ENCODE measurements at places on chromosomes 11 and 22.

- no peak for DNase-seq
These were observed 51.9 kb downstream of the SPECC1L start for GRCh38 chr22:24322522-24322921.

DNA sequence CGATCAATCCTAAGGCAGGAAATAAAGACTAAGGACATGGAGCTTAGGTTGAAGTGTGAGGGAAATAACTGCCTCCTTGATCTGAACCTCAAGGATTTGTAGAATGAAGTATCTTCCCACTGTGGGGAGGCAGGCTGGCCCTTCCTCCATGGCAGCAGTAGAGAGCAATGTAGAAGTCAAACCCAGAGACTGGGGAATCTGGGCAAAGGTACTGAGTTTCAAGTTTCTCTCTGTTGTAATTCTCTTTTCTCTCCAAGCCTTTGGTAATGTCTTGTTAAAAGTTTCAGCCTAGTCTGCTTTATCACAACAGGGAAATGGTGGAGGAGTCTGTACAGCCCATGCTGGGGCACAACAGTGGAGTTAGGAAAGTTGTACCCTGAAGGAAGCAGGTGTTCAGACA lies 49.5 kb downstream of the ADM start:
- DNase-seq, result no peak

DNA sequence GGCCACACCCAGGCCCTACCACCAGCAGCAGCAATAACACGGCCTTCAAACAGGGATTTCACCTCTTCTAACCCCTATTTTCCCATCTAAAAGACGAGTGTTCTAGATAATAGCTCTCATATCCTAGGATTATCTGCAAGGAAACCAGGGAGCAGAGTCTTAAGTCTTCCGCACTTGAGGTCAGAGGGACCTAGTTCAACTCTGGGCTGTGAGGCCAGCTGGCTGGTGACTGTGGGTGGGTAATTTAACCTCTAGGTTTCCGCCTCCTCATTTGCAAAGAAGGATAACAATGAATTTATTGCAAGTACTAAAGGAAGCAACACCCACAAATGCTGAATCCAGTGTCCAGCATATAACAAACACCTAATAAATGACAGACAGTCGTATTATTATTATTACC lies 70.1 kb downstream of the LARGE1 start:
- DNase-seq, result no peak

DNA sequence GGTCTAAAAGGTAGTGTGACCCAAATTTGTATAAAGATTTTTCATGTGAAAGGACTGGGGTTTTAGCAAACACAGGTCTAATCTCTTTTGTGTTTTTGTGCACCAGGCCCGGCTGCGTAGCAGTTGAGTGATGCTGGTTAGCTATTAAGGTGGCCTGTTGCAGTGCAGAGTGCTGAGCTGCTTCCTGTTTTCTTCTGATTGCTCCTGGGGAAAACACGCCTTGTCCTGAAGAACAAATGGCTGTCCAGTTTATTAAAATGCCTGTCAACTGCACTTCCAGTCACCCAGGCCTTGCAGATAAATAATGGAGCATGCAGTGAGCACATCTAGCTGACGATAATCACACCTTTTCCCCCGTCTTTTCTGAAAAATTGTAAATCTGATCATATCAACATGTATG lies 1.8 kb downstream of the SRSF8 start:
- peak; percentile 65 for DNase-seq

DNA sequence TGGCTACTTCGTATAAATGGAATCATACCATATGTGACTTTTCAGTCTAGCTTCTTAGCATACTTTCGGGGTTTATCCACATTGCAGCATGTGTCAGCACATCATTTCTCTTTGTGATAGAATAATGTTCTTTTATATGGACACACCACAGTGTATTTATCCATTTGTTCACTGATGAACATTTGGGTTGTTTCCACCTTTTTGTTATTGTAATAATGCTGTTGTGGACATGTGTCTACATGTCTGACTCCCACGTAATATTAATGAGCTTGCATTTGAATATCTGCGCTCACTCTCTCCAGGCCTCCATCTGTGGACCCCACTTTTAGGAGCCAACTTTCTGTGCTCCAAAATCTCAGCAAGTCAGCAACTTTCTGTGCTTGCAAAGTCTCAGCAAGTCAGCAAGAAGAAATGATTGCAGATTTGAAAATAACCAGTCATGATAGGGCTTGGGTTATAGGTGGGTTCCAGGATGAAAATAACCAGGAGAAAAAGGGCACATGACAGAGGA lies 53.9 kb upstream of the GALNT18 start:
- DNase-seq, result no peak

DNA sequence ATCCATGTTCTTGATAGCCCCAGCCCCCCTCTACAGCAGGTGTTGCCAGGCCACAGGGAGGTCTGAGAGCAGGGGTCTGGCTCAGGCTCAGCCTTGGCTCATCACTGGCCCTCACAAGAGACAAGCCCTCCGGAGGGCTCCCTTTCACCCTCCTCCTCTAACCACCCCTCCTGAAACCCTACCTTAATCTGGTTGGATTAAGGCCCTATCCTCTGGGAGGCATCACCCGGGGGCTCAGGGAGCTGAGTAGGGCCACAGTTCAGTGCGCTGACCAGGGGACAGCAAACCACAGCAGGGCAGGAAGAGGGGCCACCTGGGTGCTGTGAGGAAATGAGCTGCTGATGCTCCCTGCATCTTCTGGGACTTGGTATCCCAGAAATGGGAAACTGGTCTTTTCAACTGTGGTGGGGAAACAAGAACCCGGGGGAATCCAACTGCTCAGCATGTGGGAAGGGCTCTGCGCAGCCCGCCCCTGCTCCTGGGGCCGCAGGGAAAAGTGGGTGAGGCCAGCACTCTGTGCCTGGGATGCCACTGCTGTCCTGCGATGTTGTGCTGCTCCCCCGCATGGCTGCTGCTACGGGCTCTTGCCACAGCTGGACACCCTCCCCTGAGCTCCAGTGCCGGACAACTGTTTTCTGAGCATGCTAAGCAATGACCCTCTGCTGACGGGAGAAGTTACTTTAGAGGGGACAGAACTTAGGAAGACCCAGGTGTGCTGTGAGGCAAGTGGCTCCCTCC lies 17.5 kb downstream of the ADORA2A start:
- no peak for DNase-seq

DNA sequence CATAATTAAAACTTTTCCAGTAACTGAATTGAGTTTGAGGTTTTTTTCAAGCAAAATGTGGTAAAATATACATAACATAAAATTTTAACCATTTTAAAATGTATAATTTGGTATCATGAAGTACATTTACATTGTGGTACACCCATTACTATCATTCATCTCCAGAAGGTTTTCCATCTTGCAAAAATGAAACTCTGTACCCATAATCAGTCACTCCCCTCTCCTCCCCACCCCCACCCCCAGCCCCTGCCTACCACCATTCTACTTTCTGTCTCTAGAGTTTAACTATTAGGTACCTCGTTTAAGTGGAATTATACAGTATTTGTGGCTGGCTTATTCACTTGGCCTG lies 63.7 kb downstream of the MICAL2 start:
- no peak for DNase-seq

DNA sequence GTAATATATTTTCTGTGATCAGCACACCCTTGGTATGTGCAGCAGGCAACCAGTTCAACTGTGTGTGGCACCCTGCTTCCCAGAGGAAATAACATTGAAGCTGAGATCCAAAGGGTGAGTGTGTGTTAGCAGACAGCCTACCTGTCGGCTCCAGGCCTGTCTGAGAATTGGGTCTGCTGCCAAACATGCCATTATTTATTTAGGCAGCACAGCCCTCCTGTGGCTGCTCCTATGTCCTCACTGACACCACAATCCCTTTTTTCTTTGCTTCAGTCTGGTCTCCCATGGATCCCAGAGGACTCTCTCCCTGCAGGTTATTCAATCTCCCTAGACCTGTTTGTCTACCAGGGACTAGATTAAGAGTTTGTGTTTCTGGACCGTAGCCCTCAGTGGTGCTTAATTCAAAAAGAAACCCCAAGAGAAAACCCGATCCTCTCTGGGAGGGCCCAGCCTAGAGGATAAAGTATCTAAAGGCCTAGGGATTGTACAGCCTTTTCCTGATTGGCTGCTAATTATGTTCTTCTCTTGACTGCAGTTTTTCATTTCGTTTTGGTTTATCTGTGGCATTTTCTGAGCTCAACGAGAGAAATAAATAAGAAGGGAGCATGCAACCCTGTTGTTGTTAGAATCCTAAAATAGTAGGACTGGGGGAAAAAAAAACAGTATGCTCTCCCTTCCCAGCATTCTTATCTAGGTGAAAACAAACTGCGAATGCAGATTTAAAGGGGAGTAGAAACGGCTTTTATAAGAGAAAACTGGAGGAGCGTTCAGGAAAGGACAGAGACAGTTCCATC lies 24.1 kb downstream of the KCNE3 start:
- DNase-seq, result no peak

GRCh38 chr22:33270596-33270995 lies 212.4 kb upstream of the SYN3 start:
- DNase-seq, result no peak

- DNase-seq, result no peak
These were observed 39.6 kb upstream of the PLET1 start for GRCh38 chr11:112300094-112300786.

GRCh38 chr11:44247508-44247907 lies 62.4 kb downstream of the ALX4 start:
- no peak for DNase-seq

GRCh38 chr11:92388380-92388779 lies 163.8 kb downstream of the FAT3 start:
- no peak for DNase-seq

DNA sequence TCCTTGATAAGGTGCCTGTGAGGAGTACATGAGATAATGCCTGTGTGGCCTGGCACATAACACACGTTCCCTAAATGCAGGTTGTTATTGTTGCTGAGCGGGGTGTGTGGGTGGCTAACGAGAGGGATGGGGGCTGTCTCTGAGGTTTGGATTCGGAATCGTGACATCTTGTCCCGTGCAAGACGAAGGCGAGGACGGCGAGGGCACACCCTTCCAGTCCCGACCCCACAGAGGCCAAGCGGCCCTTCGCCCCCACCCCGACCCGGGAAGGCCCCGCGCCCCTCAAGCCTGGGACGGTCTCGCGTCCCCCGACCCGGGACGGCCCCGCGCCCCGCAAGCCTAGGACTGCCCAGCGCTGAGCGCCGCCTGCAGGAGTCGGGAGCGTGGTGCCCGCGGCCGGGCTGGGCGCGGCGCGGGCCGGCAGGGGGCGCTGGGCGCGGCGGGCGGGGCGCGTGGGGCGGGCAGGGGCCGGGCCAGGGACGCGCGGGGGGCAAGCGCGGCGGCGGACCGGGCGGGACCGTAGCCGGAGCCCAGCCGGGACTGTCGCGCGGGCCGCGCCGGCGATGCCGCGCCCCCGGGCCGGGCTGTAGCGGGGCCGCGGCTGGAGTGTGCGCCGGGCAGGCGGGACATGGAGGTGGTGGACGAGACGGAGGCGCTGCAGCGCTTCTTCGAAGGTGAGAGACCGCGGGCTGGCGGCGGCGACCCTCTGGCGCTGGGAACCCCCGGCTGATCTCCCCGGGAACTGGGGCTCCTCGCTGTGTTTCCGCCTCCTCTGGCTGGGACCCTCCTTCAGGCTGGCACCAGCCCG lies at the start of gene MYRF:
Gene MYRF (plus strand): TSS at position 520 of the 808 bp plus-strand sequence. CDS start 109 bp downstream, at position 629.
- DNase-seq, result peak; percentile 49

- no peak for DNase-seq
These were observed 13.2 kb downstream of the SLC25A18 start for GRCh38 chr22:17576470-17576869.

- no peak for DNase-seq
These were observed 16.4 kb upstream of the MMP7 start for GRCh38 chr11:102546923-102547471.

- no peak for DNase-seq
These were observed 9.7 kb downstream of the SRSF8 start for GRCh38 chr11:95076416-95076815.

DNA sequence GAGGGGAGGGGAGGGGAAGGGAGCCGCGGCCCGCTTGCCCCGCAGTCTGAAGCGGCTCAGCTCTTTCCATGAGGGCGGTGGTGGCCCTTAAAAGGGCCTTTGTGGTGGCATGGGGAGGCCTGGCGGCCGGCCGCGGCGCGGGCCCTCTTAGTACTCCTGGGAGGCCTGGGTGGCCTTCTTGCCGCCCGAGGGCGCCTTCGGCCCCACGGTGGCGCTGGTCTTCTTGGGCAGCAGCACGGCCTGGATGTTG lies 6.9 kb downstream of the DPAGT1 start:
- DNase-seq, result peak; percentile 85

DNA sequence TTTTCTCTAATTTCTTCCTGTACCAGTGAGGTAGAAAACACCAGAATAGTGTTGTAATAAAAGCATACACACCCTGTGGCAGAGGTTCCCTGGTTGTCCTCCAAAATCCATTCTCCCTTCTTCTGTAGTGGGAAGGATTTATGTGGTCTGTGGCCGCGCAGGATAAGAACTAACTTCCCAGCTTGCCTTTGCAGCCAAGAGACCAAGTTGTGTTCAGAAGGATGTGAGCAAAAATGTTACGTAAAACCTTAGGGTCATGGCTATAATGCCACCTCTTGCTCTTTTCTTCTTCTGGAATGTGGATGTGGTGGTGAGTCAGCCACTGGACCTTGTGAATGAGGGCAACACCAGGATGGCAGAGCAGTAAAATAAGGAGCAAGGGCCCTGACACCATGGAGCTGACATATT lies 28.4 kb downstream of the CCDC90B start:
- no peak for DNase-seq

- DNase-seq, result no peak
These were observed 26.3 kb downstream of the ANO1 start for GRCh38 chr11:70104419-70104818.

DNA sequence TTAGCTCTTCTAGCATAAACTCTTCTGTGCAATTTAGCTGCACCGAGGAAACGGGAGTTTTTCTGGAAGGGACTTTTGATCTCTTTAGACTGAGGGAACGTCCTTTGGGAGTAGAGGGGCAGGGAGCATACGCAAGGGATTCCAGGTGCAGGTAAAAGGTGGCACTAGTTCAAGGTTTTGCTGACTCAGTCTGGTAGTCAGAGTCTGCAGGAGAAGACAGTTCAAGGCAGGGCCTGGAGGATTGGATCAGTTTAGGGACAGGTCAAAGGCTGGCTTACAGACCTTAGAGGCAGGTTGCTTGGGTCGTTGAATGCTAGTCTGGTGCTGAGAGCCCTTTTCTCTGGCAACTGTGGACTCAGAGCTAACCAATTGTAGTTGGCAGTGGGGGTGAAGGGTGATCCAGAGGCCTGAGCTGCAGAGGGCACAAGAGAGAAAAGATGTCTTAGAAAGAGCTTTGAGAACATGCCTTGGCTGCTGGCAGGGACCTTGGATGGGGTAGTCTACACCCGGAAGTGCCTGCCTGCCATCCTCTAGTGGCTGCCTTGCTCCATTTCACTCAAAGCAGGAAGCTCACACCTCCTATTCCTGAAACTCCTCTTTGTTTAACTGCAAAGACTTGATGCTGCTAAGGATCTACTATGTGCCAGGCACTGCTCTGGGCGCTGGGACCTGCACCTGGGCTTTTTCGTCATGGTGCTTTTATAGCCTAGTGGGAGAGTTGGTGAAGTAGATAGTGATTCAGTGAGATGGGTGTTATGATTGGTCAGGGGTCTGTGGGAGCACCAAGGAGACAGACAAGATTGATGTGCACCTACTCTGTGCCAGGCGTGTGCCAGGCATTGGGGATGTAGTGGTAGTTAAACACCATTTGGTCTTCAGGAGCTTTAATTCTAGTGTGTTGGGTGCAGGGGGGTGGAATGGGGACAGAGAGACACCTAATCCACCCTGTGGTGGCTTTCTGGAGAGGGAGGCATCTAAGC lies 17.1 kb downstream of the MIAT start:
- no peak for DNase-seq

All from left ventricle myocardium inferior (tissue), 1 donor.